Right kidney (tissue), 9 donors: ENCODE measurements at places on chromosomes 2 and 18.

DNA sequence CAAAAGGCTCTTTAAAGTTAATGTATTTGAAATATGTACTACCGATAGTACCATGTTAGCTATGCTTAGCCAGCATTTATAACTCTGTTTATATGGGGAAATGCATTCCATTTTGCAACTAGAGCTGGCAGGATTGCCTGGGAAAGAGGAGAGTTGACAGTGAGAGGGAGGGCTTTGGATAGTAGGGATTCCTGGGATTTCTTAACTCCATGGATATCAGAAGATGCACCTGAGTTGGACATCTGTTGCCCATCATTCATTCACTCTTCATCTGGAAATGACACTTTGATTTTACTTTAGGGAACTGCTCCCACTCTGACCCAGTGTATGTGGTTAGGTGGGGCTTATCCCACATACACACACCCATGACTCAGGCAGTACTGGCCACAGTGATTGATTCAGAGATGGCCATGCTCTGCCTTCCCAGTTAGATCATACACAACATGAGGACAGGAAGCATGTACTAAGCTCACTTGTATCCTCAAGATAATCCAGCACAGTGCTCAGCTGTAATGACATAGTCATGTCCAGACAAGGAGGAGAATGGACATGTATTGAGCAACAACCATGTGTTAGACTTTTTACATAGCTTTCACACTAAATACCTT, 248.8 kb downstream of the MREG start:
- no peak for DNase-seq

DNA sequence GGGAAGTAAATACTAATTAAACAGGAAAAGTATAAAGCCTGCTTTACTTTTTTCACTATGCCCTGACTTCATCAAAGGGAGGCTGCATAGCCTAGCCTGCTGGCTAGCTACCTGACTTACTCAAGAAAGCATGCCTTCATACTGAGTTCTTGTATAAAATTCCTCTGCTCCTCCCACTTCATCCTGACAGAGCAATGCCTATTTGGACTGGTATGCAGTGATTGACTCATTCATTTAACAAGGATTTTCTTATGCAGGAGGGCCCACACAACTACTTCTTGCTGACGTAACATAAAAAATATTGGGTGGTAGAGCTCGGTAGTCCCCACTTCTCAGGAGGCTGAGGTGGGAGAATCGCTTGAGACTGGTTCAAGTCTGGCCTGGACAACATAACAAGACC, 70.5 kb downstream of the PRPF40A start:
- no peak for DNase-seq

DNA sequence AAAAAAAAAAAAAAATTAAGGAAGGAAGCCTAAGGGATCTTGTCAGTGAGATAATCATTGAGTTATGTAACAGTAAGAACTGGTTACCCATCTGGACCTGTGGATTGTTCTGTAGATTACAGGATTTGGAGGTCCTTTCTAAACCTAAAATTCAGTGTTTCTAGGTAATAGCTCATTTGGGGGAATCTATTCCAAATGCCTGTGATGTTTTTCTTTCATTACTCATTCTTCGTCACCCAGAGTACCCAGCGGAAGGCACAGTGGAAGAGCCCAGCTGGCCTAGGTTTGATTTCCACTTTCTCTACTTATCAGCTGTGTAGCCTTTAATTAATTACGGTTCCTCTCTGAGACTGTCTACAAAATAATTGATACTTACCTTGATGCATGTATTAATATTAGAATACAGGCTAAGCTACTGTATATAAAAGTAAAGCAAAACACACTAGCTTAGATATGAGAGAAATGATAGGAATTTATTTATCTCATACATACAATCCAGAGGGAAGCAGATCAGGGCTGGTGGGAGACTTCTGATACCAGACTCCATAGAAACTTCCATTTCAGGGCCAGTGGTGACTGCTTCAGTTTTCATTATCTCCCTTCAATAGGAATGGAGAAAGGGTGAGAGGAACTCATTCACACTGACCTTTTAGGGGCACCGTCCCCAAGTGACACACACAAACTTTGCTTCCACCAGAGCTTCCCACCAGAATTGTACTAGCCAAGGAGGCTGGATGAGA, 115.8 kb upstream of the NOSTRIN start:
- no peak for DNase-seq

- no peak for DNase-seq
These were observed 28.3 kb downstream of the AGFG1 start for GRCh38 chr2:227500301-227500630.

- DNase-seq: no peak
These were observed 3.5 kb upstream of the EMILIN1 start for GRCh38 chr2:27074738-27075565.

DNA sequence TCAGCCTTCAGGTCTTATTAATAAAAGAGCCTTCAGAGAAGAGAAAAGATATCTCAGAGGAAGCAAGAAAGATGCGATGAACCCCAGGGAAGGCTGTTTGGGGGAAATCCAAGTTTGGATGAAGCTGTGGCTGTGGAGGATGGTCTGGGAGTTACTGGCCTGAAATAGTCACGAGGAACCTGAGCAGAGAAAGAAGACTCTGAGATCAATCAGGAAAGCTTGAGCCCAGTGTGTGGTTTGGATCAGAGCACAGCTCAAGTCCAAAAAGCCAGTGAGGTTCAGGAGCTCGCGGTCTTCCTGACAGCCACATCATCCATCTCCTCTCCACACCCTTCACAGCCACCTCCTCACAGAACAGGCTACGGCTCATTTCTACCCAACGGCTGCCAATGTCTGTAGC, 87.4 kb upstream of the SERPINE2 start:
- no peak for DNase-seq

DNA sequence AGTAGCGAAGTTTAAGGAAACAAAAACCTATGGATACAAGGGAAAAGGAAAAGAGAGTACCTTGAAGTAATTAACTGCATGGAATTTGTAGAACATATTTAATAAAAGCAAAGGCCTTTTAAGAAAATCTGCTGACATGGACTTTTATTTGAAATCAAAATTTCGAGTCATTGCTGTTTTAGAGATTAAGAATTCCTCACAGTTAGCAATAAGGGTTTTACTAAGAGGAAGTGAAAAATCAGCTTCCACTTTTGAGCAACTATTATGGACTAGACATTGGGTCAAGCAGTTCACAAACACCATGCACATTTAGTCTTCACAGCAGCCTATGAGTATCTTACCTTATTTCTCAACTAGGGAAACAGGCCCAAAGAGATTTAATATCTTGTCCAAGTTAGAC, 876.3 kb downstream of the BCL11A start:
- DNase-seq: no peak

DNA sequence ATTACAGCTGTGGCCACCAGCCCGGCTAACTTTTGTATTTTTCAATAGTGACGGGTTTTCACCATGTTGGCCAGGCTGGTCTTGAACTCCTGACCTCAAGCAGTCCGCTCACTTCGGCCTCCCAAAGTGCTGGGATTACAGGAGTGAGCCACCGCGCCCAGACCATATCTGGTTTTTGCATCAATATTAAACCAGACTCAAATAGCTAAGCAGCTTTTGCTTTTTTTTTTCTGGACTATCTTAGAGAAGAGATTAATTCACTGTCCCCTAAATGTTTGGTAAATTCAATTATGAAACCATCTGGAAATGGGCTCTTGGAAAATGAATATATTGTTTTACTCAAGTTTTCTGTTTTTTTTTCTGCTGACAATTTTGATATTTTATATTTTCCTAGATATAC, 183.7 kb downstream of the DOK6 start:
- no peak for DNase-seq

DNA sequence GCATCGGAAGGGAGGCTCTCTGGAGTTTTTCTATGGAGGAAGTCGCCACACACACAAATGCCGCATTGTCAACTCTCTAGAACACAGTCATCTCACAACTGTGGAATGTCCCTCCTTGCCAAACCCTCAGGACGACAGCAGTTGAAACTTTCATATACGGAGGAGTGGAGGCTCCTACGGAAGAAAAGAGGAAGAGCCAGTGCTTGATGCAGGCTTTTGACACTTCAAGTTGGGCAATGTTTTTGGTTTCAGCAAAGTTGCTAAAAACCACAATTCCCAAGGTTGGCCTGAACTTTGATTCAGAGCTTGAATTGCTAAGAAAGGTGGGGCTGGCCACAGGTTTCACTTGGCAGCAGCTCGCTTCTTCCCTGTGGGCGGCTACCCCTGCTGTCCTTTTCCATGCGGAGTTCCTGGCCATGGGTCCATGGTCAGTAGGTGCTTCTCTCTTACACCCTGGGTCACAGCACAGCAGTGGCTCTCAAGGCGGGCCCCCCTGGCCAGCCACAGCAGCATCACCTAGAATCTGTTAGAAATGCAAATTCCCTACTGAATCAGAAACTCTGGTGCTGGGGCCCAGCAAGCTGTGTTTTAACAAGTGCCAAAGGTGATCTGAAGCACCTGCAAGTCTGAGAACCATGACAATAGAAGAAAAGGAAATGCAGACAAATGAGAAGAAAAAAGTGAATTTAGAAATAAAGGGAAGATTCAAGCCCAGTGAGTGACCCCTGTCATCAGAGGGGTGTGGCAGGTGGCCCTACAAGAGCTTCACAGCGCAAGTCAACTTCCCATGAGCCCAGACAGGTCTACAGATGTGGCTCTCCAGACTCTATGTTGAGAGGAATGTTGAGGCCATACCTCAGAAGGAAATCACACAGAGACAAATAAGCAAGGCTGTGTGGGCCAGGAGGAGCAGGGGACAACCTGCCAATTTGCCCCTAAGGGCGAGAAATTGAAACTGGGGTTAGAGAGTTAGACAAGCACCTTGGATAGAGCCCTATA, 856.4 kb downstream of the RNF144A start:
- no peak for DNase-seq

GRCh38 chr2:98404556-98405250, 40.0 kb upstream of the INPP4A start:
- no peak for DNase-seq

GRCh38 chr2:9795071-9795470, 48.2 kb upstream of the TAF1B start:
- DNase-seq: no peak

DNA sequence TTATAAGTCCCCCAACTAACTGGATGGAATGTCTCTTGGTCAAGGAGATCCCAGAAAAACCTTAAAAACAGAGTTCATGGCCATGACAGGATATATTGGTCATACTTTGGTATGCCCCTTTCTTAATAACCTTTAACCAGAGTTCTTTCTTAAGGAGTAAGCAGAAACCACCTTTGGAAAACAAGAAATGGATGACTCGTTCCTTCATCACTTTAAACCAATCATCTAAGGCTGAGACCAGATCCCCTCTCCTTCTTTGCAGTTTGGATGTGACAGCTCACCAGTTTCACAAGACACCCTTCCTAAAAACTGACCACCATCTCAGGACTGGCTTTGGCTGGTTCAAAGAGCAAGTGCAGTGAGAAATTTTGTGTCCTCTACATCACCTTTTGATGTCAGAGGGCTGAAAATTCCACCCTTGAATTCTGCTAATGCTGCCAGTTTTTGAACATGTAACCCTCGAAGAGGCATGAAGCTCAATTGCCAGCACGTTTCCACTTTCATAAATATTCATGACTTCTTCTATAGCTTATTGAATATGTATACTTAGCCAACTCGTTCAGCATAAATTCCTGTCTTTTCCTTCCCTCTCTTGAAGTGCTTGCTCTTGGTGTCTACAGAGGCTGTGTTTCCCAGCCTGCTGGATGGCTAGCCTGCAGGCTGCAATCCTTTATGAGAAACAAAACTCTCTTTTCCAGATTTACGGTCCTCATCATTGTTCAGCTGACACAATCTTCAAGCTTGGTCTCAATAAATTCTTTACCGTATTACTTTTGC, 1323.5 kb upstream of the TMEFF2 start:
- DNase-seq: no peak

- no peak for DNase-seq
These were observed 69.4 kb upstream of the UBE2E3 start for GRCh38 chr2:180910831-180911665.

GRCh38 chr2:5507367-5507766, 184.8 kb upstream of the SOX11 start:
- peak; percentile 49 for DNase-seq

- peak; percentile 75 for DNase-seq
These were observed 38.6 kb upstream of the POLE4 start for GRCh38 chr2:74919827-74920226.

GRCh38 chr2:2892378-2892777, 485.2 kb downstream of the EIPR1 start:
- DNase-seq: no peak

DNA sequence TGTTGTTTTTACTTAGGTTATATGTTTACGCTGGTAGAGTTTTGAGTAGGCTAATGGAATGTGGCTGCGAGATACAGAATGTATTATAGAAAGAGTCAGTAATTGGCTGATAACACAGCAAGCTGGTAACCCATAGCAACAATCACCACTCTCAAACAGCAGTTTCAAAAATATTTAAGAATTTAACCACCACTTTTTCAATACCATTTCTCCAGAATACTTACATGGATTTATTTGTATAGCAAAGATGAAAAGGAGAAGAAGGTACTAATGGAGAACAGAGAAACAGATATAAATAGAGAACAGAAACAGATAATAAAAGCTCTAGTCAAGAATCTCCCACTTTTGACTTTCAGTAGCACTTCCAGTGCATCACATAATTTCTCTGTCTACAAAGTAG, 188.3 kb upstream of the SLC39A10 start:
- no peak for DNase-seq

GRCh38 chr2:206086716-206087350, 859 bp upstream of the INO80D start:
- DNase-seq: peak; percentile 37

GRCh38 chr2:80323610-80324009, 19.1 kb upstream of the LRRTM1 start:
- DNase-seq: no peak

- no peak for DNase-seq
These were observed 10.5 kb upstream of the MTERF4 start for GRCh38 chr2:241112592-241112991.

DNA sequence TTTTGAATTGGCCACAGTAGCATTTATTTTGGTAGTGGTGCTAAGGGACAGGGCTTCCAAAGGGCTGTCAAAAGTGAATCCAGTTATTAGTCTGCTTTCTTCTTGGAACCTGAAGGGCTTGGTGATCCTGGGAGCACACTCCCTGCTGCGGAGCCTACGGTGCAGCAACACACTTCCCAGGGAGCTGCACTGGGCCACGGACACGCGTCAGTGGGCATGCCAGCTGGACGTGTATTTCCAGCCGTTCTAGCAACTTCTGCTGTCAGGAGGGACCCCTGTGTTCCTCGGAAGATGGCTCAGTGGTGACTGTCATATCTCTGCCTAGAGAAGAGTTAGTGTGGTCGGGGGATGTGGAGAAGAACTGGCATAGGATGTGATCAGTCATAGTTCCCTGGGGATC, 204.6 kb downstream of the SOCS6 start:
- no peak for DNase-seq
